ENCODE measurements at places on chromosomes 6 and 20. TPM values are rescaled to one million over a fixed set of nuclear protein-coding genes. Genes with fewer than 3 reads are reported as not detected.

The CDK5RAP1 gene
- 45.4 TPM for total RNA-seq

The LINC00237 gene
- total RNA-seq, result not detected

The ARG1 gene
- not detected for total RNA-seq

The NPBWR2 gene
- not detected for total RNA-seq

The HRH3 gene
- not detected for total RNA-seq

The COX4I2 gene
- not detected for total RNA-seq

The ALDH8A1 gene
- not detected for total RNA-seq

The CDC25B gene
- 119 TPM for total RNA-seq

The C20orf144 gene
- 0.31 TPM for total RNA-seq

The BTN2A1 gene
- 23.5 TPM for total RNA-seq

The BACH2 gene
- total RNA-seq, result 265 TPM

The DAAM2 gene
- 1.1 TPM for total RNA-seq

The JPH2 gene
- total RNA-seq, result not detected

The SMLR1 gene
- not detected for total RNA-seq

The SIRPA gene
- total RNA-seq, result not detected

The CAP2 gene
- total RNA-seq, result not detected

All from OCI-LY7 (cell line).